Jurkat, Clone E6-1 (cell line): ENCODE measurements at places on chromosomes 11 and 22.

DNA sequence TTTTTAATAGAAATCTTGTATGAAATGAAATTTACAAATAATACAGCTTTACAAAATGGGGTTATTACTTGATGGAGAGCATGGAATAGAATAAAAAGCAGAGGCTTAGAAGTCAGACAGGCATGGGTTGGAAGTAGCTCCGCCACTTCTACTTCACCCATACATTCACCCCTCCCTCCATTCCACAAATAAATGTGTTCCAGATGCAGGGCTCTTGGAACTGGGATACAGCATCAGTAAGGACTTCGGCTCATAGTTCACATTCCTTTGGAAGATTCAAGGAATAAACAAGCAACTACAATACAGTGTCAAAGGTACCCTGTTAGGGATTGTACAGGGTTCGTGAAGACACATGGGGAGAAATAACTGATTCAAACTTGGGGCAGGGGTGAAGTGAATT is 156.8 kb downstream of the WNT11 start:
- DNase-seq: no peak

GRCh38 chr11:83663446-83663845 is 377.3 kb upstream of the CCDC90B start:
- DNase-seq: no peak

DNA sequence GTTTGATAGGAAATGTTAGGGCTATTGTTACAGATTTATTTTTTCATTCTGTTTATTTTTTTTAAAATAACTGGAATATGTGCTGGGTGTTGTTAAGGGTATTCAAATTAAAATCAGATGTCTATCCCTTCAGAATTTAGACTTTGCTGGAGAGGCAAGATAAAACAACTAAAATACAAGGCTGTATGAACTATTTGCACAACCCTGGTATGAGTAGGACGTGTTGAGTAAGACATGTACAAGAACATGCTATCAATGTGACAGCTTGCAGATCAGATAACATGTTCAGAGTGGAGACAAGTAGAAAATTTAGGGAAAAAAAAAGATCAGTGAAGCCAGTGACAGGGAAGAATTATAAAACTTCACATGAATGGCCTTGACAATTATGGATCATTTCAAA is 853.5 kb downstream of the METTL15 start:
- no peak for DNase-seq

DNA sequence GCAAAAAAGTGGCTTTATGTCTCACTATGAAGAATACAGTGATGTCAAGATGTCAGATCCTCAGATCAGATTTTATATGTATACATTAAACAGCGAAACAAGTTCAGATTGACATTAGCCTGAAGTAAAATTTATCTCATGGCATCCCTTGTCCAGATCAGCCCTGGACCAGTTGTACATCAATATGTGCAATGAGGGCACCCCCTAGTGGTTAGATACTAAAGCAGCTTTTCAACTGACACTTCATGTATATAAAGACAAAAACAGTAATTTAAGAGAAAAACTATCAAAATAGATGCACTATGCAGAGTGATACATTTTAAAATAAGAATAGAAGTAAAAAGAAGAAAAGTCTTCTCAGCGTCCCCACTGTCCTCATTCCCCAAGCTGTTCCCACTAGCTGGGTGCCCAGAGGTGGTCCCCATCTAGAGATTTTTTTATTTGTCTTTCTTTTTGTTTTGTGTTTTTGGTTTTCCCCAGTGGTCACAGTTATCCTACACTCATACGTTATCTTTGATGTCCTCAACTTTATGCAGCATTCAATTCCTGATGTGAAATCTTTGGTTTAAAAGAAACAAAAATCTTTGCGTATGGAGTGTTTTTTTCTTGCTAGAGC is 2193.4 kb upstream of the RAG2 start:
- DNase-seq: peak; percentile 57

- peak; percentile 36 for DNase-seq
Measured at GRCh38 chr11:36091256-36091811, 147.5 kb downstream of the LDLRAD3 start.

GRCh38 chr11:111635706-111636045 is 33.4 kb downstream of the SIK2 start:
- DNase-seq: no peak

- no peak for DNase-seq
Measured at GRCh38 chr11:76263657-76264056, 57.4 kb upstream of the WNT11 start.

DNA sequence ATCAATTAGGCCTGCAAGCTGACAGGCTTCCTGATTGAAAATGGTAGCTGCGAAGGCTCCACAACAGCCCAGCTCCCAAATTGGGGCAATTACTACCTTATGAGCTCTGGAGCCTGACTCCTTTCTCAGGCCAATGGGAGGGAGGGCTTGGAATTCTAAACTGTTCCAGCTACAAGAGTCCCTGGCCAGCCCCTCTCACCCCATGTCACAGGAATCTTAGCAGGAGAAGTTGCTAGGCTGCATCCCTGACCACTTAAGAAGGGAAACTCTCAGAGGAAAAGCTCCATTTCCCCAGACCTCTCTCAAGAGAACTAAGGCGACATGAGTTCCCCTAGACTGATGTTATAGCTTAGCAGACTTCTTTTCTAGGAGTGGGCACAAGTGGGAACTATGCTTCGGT is 4.9 kb downstream of the LRP4 start:
- DNase-seq: no peak

GRCh38 chr11:57205041-57205641 is 23.4 kb downstream of the LRRC55 start:
- DNase-seq: no peak

GRCh38 chr22:46237453-46238124 is 12.5 kb downstream of the CDPF1 start:
- no peak for DNase-seq

DNA sequence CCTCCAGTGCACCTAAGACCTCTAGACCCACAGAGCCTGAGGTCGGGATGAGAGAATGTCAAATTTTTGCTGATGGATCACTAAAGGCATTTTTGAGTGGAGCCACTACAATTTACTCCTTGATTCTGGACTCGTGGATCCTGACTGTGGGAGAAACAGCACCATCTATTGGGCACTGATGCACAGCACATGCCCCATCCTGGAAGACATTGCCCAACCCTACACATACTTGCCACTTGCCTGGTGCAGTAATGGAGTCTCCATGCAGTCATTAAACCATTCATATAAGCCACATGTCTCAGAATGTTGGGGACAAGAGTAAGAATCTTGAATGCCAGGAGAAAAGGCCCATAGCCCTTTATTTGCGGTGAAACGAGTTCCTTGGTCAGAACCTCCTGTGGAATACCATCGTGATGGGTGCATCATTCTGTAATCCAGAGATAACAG is 103.9 kb downstream of the GGTLC2 start:
- peak; percentile 20 for DNase-seq

- DNase-seq: no peak
Measured at GRCh38 chr11:7896009-7896785, 34.9 kb downstream of the OR10A6 start.
